Non-pigmented ciliary epithelial cell (primary cell): ENCODE measurements at places on chromosomes 6 and 20.

GRCh38 chr20:19756761-19757486, 1.1 kb upstream of the RIN2 start:
- DNase-seq: no peak

DNA sequence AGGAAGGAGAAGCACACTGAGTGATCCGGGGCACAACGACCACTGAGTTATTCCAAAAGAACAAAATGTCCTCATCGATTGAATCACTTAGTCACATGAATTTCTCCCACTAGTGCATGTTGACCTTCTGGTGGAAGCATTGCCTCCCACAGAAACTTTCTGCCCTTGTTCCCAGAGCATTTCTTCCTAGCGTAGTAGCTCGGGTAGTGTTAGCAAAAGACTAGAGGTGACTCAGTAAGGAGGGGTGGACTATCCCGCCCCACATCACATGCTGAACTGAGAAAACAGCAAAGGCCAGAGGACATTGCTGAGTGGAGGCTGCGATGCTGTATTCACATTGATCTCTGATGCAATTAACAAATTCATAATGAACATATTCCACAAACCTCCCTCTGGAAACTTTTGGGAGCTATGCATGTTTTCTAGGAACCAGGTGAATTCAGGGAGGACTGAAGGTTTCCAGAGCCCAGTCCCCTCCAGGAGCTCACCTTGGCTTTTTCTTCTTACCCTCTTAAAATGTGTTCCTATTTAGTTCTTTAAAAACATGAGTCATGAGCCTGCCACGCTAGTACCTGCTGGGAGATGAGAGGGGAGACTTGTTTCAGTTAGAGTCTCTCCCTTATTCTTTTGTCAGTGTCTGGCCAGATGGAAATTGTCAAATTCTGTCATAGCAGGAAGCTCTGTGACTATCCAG, 507.9 kb downstream of the CDH26 start:
- DNase-seq: no peak

- no peak for DNase-seq
Measured at GRCh38 chr6:25407431-25407830, 128.3 kb downstream of the CARMIL1 start.

- no peak for DNase-seq
Measured at GRCh38 chr20:58268421-58268821, 40.0 kb upstream of the ANKRD60 start.

- DNase-seq: no peak
Measured at GRCh38 chr20:34627458-34627857, 49.4 kb downstream of the PIGU start.

DNA sequence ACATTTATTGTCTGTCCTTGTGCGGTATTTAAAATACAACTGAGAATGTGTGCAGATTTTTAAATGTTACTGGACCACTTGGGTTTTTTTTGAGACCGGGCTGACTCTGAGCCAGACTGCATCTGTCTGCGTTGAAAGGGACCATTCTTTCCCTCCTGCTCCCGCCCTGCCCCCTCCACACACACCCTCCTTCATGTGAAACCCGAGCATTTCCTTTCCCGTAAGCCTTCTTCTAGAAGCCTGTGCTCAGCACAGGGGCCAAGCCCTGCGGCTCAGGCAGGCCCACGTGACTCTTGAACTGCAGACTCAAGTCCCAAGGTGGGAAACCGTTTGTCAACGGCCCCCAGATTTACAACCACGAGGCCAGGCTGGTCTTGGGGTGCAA, 82.7 kb upstream of the FOXC1 start:
- DNase-seq: no peak
